Naive thymus-derived CD4-positive, alpha-beta T cell (primary cell): ENCODE measurements at places on chromosomes 7 and 10. TPM values are rescaled to one million over a fixed set of nuclear protein-coding genes. Genes with fewer than 3 reads are reported as not detected.
A peak's percentile ranks its signal among the peaks of the same experiment; 100 is the strongest.

DNA sequence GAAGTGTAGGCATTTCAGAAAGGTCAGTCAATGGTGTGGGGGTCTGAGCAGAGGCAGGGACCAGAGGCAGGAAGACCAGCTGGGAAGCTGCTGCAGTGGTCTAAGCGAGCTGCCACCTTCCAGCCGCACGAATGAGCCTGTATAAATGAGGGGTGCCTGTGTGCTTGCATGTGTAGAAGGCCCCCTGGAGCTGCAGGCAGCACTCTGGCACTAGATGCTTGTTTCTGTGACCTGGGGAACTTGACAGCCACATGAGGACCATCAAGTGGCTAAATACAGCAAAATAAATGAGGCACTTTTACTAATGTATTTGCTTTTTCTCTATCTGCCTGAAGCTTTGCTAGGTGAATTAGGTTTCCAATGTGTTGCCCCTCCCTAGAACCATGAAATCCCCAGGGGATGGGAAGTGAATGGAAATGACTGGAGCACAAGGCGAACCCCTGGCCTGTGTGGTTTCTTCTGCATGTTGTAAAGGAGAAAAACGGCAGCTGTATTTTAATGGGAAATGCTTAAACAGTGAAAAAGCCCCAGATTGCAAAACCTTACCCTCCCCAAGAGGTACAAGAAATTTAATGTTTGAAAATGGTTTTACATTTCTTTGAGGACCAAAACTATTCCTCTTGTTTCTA, 57.7 kb downstream of the PYROXD2 start:
- H3K4me3 ChIP-seq: no peak overlapping the region
- no peak overlapping the region for H3K27ac ChIP-seq
- H3K36me3 ChIP-seq: no peaks in the 10 kb centered on the region
- DNase-seq: no peak

Gene ITIH5
- not detected for total RNA-seq

Gene ENTPD7
- 2.5 TPM for total RNA-seq

DNA sequence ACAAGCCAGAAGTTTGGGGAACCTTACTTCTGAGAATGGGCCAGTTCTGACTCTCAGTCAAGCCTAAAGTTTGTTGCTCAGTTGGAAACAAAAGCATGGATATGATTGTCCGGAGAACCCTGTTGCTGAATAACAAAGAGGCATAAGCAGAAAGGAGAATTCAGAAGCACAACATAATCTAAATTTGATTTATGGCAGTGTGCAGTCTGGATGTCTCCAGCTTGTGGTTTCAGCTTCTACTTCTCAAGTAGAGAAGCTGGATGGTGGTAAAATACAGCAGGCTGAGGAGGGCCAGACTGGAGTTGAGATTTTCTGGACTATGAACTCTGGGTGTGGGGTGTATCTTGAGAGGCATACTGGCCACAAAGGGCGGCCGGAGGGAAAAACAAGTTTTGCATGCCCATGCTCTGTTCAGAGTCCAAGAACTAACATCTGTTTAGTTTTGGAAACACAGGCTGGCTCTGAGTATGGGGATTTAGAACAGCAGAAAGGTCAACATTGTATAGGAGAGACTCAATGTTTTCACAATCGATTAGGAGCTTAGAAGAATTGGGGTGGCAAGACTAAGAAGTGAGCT, 592.9 kb downstream of the CNTNAP2 start:
- no peak overlapping the region for H3K27ac ChIP-seq
- no peaks in the 10 kb centered on the region for H3K36me3 ChIP-seq
- no peak for DNase-seq

DNA sequence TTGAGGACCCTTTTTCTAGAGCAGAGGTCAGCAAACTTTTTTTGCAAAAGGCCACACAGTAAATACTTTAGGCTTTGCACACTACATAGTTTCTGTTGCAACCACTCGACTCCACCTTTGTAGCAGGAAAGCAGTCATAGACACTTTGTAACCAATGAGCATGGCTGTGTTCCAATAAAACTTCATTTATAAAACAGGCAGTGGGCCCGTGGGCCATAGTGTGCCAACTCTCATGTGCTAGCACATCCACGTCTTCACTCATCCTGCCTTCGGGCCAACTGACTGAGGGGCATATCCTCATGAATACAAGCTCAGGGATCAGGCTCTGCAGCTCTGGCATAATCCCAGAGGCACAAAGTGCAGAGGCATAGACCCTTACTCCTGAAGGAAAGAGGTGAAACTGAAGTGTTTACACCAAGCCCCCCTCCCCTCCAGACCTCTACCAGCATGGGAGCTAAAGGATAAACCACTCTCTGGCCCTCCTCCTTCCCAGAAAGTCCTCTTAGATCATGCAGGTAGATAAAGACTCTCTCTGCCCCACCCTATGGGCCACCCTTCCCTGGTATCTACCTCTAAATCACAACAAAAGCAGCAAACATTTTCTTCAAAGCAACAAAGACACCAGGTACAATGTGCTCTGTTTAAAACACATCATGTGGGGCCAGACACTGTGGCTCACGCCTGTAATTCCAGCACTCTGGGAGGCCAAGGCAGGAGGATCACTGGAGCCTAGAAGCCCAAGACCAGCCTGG, 71.0 kb downstream of the DLG5 start:
- no peaks in the 10 kb centered on the region for H3K4me1 ChIP-seq
- H3K36me3 ChIP-seq: no peaks in the 10 kb centered on the region
- no peak overlapping the region for H3K4me3 ChIP-seq

Gene WDFY4
- 4.2 TPM for total RNA-seq

DNA sequence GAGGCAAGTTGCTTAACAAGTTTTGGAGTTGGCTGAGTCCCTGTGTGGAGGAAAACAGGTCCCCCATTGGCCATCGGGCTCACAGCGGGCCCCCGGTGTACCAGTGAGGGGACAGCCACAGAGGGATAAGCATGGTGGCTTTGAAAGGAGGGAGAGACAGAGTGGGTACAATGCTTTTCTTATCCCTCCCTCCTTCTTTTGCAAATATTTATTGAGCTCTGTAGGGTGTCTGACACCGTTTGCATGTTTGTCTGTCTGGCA, 2.8 kb downstream of the HTRA1 start:
- peaks cover 7% of the 10 kb centered on the region for H3K4me1 ChIP-seq
- H3K4me3 ChIP-seq: no peak overlapping the region
- DNase-seq: no peak
- H3K27me3 ChIP-seq: peaks cover 2% of the 10 kb centered on the region

DNA sequence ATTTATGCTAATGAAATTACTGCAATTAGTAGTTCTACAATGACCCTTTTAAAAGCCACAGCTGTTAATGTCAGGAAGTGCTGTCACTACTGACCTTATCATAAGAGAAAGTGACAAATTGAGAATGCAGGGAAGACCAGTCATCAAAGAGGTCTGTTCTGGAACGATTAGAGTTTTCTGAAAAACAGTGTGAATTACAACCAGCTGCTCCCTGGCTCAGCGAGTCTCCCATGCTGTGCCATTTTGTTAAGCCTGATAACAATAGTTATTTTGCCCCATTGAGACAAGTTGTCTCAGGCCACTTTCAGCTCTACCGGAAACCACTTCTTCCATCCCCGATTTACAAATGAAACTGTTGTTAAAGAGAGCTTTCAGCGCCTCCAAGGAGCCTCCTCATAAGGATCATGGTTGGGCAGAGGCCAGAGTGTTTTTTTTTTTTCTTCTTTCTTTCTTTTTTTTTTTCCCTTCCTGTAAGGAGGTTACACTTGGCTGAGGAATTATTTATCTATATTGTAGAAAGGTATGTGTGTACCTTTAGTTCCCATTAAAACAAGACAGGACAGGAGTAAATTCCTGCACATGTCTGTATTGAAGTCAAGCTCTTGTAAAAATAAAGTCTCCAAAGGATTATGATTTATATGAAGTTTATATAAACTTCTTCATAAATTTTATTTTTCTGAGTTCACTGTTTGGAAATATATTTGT, 173.6 kb downstream of the CDCA7L start:
- no peaks in the 10 kb centered on the region for H3K4me1 ChIP-seq
- H3K4me3 ChIP-seq: no peak overlapping the region
- no peaks in the 10 kb centered on the region for H3K27me3 ChIP-seq
- H3K36me3 ChIP-seq: no peaks in the 10 kb centered on the region

DNA sequence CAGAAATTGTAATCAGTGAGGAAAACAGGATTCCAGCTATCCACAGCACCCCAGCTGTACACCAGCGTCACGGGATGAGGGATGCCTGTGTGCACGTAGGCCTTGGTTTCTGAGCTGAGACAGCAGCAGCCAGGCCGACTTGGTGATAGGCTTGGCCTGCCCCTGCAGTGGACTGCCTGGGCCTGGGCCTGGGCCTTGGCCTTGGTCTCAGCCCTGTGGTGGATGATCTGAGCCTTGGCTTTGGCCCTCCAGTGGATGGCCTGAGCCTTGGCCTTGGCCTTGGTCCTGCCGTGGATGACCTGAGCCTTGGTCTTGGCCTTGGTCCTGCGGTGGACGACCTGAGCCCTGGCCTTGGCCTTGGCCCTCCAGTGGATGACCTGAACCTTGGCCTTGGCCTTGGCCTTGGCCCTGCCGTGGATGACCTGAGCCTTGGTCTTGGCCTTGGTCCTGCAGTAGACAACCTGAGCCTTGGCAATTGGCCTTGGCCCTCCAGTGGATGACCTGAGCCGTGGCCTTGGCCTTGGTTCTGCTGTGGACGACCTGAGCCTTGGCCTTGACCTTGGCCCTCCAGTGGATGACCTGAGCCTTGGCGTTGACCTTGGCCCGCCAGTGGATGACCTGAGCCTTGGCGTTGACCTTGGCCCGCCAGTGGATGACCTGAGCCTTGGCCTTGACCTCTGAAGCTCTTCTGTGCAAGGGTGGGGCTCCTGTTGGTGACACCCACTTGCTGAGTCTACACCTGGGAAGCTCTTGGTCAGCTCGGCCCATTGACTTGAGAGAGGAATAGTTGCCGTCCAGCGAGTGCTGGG, 93.8 kb downstream of the CUX1 start:
- no peak for DNase-seq
- no peak overlapping the region for H3K27ac ChIP-seq

- H3K27ac ChIP-seq: peak overlapping the region; percentile 63
- no peak for DNase-seq
- H3K27me3 ChIP-seq: no peaks in the 10 kb centered on the region
- peaks cover 18% of the 10 kb centered on the region for H3K4me1 ChIP-seq
These were observed 498 bp upstream of the CALHM2 start for GRCh38 chr10:103452506-103453230.

GRCh38 chr10:29259498-29259897, 29.4 kb upstream of the LYZL1 start:
- no peaks in the 10 kb centered on the region for H3K36me3 ChIP-seq
- H3K27me3 ChIP-seq: no peaks in the 10 kb centered on the region
- DNase-seq: no peak
- H3K4me1 ChIP-seq: no peaks in the 10 kb centered on the region

- H3K4me1 ChIP-seq: no peaks in the 10 kb centered on the region
- no peaks in the 10 kb centered on the region for H3K27me3 ChIP-seq
- H3K4me3 ChIP-seq: no peak overlapping the region
- no peak overlapping the region for H3K27ac ChIP-seq
- no peaks in the 10 kb centered on the region for H3K36me3 ChIP-seq
- no peak for DNase-seq
These were observed 584.9 kb downstream of the GRM8 start for GRCh38 chr7:126667742-126668366.

- H3K4me3 ChIP-seq: no peak overlapping the region
- no peaks in the 10 kb centered on the region for H3K4me1 ChIP-seq
- DNase-seq: no peak
- no peaks in the 10 kb centered on the region for H3K36me3 ChIP-seq
- H3K27me3 ChIP-seq: no peaks in the 10 kb centered on the region
These were observed 652.4 kb downstream of the CNTNAP2 start for GRCh38 chr7:146768957-146769356.

- no peaks in the 10 kb centered on the region for H3K4me1 ChIP-seq
- no peaks in the 10 kb centered on the region for H3K36me3 ChIP-seq
- no peak for DNase-seq
- H3K27me3 ChIP-seq: no peaks in the 10 kb centered on the region
These were observed 34.5 kb upstream of the TAC1 start for GRCh38 chr7:97697396-97697795.

Gene SFTPD
- total RNA-seq: not detected

DNA sequence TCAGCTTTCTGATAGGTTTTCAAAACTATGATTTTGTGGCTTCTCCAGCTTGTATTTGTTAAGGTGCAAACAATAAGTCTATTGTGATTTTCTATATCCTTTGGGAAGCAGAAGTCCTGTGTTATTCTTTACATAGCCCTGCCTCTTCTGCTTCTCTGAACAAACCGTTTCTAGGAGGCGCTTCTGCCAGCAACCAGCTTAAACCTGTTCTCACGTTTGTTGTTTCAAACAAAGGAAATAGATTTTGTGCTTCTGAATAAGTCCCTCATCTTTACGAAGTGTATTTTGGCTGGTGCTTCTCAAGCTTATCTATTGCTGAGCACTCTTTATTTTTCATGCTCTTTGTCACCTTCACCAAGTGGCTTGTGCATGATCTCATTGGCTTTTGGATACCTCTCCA, 61.0 kb downstream of the VTI1A start:
- H3K4me1 ChIP-seq: no peaks in the 10 kb centered on the region
- H3K27me3 ChIP-seq: no peaks in the 10 kb centered on the region
- no peak for DNase-seq
- no peak overlapping the region for H3K4me3 ChIP-seq

Gene HABP2
- not detected in 2 replicates for total RNA-seq

DNA sequence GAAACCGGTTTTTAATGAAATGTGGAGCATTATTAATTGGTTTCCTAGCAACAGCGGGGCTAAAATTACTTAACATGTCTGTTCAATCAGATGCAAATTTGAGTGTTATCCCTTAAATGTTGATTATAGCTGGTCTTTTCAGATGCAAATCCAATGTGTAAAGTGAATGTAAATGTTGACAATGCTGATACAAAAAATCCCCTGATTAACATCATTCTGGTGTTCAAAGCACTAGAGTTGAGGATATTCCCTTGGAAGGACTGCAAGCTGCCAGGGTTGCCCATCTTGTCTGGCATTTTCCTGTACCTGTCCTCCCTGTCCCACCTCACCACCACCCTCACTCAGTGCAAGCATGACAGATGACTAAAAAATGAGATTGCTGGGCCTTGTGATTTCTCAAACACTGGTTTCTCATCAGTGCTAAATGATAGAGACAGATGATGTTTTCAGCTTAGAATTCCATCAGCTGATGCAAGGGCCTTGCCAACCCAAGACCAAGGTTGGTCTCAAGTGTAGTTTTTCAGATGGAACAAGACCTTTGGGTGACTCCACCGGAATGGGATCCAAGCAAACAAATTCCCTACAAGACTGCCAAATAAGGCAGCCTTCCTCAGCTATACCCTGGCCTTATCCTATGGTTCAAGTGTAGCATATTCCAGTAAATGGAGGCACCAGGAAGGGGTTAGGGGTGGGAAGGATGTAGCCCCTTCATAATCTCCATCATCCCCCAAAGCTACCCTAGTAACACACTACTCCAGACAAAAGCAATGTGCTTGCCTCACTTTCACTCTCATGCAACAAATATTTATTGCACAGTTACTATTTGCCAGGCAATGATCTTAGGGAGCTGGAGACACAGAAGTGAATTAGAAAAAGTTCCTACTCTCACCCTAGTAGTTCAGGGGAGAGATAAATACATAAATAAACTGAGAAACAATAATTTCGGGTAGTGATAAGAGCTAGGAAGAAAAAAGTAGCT, 54.9 kb downstream of the JAZF1 start:
- H3K27ac ChIP-seq: no peak overlapping the region
- H3K27me3 ChIP-seq: no peaks in the 10 kb centered on the region
- peaks cover 2% of the 10 kb centered on the region for H3K4me1 ChIP-seq
